Mammary microvascular endothelial cell (primary cell): ENCODE measurements at places on chromosomes 1 and 21. TPM values are rescaled to one million over a fixed set of nuclear protein-coding genes. Genes with fewer than 3 reads are reported as not detected.

GOLT1A gene
- total RNA-seq, result not detected in 2 replicates

ADPRS gene
- 84.1 and 88.7 TPM in 2 replicates for total RNA-seq

CSF1 gene
- total RNA-seq, result 24.6 and 31.0 TPM in 2 replicates

ZYG11A gene
- 0.54 and 1.1 TPM in 2 replicates for total RNA-seq

FCRL6 gene
- not detected in 2 replicates for total RNA-seq

E2F2 gene
- 1.9 and 2.7 TPM in 2 replicates for total RNA-seq

AK5 gene
- total RNA-seq, result 9.5 and 11.5 TPM in 2 replicates

GPR3 gene
- 2.0 and 2.1 TPM in 2 replicates for total RNA-seq

USH2A gene
- total RNA-seq, result not detected in 2 replicates

OR2T33 gene
- not detected in 2 replicates for total RNA-seq

APCS gene
- not detected in 2 replicates for total RNA-seq
